ENCODE measurements at places on chromosomes 1 and 21. TPM values are rescaled to one million over a fixed set of nuclear protein-coding genes. Genes with fewer than 3 reads are reported as not detected.

DNA sequence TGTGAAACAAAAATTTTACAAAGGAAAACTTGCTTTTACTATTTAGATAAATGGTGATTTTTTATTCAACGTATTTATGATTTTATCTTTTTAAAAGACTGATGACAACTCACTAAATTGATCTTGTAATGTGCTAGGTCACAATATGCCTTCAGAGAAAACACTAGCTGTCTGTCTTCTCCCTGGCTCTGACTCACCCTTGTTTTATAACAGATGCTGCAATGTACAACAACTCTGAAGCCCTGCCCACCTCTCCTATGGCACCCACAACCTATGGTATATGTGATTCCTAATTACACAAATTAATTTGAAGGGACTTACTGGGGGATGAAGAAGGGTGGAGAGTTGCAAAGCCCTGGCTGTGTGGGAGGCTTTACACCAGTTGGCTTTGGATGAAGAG is 24.7 kb upstream of the HSD17B7 start:
- DNase-seq = no peak

GRCh38 chr1:13499422-13499821 is 14.4 kb downstream of the LRRC38 start:
- no peak for DNase-seq

DNA sequence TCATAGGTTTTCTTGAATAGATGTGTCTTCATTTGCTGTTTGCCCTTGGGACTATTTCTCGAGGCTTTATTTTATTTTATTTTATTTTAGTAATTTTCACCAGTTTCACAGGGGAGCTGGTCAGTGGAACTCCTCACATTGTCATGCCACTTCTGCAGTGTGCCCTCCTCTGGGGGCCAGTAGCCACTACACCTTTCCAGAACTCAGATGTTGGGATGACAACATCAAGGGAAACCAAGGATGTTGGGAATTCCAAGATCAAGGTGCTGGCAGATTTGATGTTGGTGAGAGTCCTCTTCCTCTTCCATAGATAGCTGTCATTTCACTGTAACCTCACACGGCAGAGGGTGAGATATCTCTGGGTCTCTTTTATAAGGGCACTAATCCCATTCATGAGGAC is 35.5 kb downstream of the SLC26A9 start:
- no peak for DNase-seq

DNA sequence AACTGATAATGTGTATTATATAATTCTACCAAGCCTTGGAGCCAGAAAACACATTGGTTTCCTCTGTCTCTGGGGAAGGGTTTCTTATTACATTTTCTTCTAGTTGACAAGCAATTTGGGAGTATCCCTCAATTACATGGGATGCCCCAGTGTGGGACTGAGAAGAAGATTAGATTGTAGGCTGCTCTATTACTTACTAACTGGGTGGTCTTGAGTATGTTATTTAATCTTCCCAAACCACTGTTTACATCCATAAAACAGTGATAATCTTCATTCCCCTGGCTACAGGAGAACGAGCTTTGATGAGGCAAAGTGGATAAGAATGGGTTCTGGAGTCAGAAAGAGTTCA is 105.8 kb downstream of the TSEN15 start:
- no peak for DNase-seq

DNA sequence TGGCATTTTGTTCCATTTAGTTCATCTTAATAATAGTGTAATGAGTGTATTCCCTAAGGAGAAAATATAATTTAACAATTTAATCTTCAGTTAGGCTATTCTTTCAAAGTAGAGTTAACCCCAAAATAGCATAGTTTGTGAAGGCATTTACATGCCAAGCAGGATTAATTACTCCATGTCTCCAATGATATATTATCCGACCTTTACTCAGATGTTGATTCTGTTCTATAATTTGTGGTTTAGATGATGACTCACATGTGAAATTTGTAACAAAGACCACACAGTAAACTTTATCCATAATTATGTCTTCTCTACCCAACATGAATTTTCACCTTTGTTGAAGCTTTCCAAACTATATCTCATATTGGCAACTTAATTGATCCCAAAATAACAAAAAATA is 2065.2 kb downstream of the MRPL39 start:
- no peak for DNase-seq

DNA sequence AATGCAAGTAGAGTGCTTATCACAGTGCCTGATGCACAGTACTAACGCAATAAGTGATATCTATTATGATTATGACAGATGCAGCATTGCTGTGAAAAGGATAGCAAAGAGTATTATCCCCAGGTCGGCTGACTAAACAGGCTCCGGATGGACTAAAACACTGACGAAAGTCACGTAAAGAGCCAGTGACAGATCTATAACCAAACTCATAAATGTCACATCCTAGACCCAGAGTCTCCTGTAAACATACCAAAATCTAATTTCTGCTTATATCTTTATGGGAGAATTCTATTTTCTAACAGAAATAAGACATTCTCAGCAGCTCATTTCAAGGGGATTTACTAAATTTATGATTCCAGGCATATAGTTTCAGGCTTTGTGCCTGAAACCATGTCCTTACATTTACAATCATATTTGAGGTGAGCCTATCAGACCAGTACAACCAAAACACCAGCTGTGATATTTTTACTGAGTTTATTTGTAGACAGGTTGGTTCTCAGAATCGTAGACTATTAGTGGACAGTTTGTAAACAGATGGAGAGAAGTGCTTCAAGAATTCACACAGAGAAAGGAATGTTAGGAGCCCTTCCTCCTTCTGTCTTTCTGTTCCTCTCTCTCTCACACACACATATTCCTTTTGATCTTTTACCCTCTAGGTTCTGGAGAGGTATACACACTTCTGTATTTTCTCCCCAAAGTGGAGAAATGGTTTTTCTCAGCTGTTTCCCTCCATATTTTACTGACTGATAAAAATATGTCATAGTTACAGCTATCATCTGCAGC is 52.4 kb upstream of the WDR26 start:
- no peak for DNase-seq

- DNase-seq = no peak
Observed at GRCh38 chr1:162229549-162229948, 147.1 kb downstream of the SPATA46 start.

GRCh38 chr1:235818632-235819136 is 48.0 kb downstream of the LYST start:
- no peak for DNase-seq

GRCh38 chr1:91555821-91556531 is 55.3 kb downstream of the CDC7 start:
- DNase-seq = no peak

DNA sequence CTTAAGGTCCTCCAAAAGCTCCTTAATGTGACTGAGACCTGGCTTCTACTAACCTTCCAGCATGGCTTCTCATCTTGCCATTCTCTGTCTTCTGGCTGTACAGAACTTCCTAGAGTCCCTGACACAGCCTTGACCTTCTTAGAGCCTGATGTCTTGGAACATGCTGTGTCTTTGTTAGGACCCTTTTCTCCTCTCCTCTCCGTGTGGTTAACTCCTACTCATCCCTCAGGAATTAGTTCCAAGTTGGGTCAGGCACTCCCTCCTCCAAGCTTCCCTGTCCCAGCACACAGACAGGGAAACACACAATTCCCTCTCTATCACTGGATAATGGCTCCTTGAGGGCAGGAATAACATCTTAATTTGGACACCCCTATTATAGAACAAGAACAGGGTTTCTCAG is 275.4 kb upstream of the USP24 start:
- no peak for DNase-seq

DNA sequence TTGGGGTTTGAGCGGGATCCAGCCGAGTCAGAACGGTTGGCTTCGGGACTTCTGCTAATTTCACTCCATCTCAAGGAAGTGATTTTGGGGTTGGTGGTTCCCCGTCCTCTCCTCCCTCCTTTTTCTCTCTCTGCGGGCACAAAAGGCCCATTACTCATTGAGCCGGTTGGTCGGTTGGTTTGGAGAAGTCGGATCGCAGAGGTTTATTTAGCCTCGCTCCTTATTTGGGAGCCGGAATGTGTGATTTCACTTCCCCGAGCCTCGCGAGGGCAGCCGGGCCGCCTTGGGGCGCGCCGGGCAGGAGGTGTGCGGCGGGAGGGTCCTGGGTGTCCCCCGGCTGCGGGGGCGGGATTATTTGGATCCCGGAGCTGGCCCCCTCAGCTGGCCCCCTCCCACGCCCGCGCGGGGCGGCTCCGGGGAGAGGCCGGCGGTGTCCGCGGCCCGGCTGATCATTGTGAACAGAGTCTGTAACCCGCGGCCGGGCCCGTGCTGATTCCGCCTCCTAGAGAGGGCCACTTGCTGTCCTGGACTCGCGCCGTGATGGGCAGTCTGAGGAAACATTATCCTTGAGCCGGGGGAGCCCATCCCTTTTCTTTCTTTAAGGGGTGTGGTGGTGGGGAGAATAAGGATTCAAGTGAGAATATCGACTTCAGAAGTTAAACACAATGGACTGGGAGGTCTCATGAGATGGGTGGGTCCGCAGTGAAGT is 1.2 kb downstream of the MAPKAPK2 start:
- peak; percentile 80 for DNase-seq

DNA sequence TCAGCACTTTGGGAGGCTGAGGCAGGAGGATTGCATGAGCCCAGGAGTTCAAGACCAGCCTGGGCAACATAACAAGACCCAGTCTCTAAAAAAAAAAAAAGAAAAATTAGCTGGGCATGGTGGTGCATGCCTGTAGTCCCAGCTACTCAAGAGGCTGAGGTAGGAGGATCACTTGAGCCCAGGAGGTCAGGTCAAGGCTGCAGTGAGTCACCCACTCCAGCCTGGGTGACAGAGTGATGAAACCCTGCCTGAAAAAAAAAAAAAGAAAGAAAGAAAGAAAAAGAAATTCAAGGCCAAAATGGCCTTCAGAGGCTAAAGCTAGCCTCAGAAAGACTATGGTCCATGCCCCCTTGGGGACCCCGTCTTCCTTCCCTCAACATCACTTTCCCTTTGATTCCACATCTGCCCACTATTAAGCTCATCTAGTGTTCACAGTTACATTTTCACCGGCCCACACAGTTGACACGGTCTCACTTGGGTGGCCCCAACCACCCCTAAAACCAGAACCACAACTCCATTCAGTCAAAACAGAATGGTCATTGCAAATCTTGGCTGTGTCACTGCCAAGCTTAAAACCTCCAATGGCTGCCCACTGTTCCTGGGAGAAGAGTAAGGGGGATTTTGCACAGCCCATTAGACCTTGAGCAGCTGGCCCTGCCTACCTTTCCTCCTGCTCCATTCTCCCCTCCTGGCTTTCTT is 2.1 kb upstream of the CAPN8 start:
- DNase-seq = no peak

- DNase-seq = peak; percentile 85
Observed at GRCh38 chr21:46256501-46256994, 28.0 kb upstream of the LSS start.

DNA sequence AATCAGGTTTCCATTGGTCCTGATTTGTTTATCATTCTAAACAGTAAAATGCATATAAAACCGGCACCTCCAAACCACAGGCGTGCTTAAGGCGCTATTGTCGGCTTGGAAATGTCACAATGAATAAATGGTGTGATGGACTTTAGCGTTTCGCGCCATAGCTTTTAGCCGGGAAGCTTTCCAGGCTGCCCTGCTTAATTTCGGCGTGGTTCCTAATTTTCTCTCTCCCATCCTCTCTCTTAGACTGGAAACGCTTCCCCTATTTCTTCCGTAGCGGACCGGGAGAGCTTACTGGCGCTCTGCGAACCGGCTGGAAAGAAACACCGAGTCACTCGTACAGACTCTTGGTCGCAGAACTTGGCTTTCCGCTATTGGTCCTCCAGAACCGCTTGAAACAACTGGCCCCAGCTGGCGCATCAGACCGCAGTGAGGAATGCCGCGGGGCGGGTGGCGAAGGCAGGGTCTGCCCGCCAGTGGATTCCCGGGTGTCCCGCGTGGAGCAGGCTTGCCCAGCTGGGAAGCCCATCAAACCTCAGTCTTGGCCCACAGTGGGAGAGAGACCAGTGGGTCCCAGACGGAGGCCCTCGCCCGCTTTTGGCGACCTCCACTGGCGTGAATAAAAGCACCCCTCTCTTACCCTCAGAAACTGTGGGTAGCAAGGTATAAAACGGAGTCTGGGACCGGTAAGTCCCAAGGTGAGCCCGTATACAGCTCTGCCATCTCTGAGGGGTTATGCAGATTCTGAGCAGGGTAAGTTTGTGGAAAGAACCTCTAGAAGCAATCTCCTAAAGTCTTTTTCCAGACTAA is 4.0 kb upstream of the LHX8 start:
- no peak for DNase-seq

DNA sequence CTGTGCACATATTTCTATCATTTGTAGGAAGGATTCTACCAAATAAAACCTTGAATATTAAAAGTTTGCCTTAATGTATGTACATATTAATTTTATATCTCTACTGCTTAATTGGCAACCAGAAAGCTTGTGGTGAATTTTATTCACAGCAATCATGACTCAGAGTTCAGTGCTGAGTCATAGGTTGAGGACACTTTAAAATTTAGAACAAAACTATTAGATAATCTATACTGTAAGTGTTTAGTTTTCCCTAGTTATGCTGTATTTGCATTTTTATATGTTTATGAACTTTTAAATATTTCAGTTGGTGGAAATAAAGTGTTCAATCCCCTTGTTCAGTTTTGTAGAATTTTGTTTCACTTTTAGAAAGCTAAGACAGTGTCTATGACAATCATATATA is 841.5 kb downstream of the KCNT2 start:
- no peak for DNase-seq

DNA sequence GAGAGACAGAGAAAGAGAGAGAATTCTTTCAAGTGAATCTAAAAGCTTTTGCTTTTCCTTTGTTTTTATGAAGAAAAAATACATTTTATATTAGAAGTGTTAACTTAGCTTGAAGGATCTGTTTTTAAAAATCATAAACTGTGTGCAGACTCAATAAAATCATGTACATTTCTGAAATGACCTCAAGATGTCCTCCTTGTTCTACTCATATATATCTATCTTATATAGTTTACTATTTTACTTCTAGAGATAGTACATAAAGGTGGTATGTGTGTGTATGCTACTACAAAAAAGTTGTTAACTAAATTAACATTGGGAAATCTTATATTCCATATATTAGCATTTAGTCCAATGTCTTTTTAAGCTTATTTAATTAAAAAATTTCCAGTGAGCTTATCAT is 117.6 kb downstream of the PTPRC start:
- DNase-seq = no peak

GRCh38 chr1:161098210-161099068 is at the start of gene KLHDC9:
Gene KLHDC9, plus strand, starts transcription at chr1:161098361. Its CDS starts 175 bp downstream, at chr1:161098536.
- peak; percentile 81 for DNase-seq

GRCh38 chr1:116122955-116123757 is 12.0 kb downstream of the MAB21L3 start:
- no peak for DNase-seq

ZC3H12A gene
- 4.3 TPM for total RNA-seq

ATP1A2 gene
- total RNA-seq = 243 TPM

DENND1B gene
- 26.1 TPM for total RNA-seq

TNNT2 gene
- 10,350 TPM for total RNA-seq

SPTA1 gene
- not detected for total RNA-seq

OPRD1 gene
- total RNA-seq = not detected

ZNF593OS gene
- total RNA-seq = not detected

CBR3 gene
- 2.6 TPM for total RNA-seq

LCE1C gene
- not detected for total RNA-seq

UMODL1 gene
- total RNA-seq = not detected
